Renal cortical epithelial cell (primary cell): ENCODE measurements at places on chromosomes 2 and 18.

- no peak for DNase-seq
Observed at GRCh38 chr2:37627710-37628109, 43.7 kb downstream of the CDC42EP3 start.

- peak; percentile 79 for DNase-seq
Observed at GRCh38 chr2:176535467-176536113, 266.3 kb downstream of the MTX2 start.

DNA sequence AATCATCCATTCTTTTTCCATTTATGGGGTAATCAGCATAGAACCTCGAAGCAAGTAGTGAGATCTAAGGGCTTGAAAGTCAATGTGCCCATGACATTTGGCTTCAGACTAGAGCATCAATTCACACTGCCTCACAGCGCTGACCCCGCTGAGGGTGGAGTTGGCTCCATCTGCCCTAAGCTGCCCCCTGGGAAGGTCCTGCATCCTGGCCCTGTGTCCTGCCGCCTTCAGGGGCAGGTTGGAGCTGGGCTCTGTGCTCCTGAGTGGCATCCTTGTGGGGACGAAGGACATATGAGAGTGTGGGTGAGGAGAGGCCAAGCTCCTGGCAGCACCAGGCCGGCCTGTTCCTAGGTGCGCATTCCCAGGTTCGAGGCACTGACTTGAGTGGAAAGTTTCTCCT, 249.4 kb downstream of the FHOD3 start:
- no peak for DNase-seq

DNA sequence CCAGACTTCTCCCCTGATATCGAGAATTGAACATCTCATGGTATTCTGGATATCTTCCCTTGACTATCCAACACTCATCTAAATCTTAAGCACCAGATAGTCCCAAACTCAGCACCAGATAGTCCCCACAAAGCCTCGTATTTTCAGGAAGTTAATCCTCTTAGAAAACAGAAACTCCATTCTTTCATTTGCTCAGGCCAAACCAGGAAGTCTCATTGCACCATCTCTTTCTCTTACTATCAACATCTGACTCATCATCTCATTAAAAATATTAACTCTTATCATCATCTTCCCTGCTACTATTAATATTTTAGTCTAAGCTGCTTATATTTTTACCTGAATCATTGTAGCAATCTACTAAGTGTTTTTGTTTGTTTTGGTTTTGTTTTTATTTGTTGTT, 286.4 kb downstream of the GALNT13 start:
- no peak for DNase-seq

DNA sequence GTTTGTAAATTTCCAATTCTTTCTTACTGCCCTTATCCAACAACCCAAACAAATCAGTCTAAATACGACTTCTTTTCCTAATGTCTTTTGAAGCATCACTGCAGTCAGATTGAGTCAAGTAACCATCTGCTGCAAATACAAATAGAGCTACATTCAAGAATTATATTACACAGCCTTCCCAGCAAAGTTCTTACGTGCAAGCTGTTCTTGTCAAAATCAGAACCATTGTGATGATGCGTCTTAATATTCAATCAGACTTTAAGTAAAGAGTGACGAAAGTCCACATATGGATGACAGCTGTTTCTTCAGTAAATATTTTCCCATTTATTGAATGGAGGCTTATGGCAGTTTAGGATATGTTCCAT, 943.8 kb downstream of the LRP1B start:
- DNase-seq, result no peak

DNA sequence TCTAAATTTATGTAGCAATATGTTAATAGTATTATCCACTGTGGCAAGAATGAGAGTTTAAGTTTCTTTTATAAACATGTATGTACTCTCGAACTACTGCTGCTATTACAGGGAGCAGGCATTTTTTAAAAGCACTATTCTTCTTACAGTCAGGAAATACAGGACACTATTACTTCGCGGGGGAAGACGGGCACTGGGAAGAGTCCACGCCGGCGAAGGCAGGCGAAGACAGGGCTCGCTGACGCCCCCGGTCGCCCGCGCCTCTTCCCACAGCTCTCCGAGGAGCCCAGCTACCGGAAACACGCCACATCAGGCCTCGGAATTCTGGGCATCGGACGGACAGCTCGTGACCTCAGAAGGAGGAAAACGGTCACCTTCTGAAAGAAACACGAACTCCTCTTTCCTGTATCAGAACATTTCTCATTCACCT, 90.2 kb downstream of the FAM161A start:
- peak; percentile 76 for DNase-seq

DNA sequence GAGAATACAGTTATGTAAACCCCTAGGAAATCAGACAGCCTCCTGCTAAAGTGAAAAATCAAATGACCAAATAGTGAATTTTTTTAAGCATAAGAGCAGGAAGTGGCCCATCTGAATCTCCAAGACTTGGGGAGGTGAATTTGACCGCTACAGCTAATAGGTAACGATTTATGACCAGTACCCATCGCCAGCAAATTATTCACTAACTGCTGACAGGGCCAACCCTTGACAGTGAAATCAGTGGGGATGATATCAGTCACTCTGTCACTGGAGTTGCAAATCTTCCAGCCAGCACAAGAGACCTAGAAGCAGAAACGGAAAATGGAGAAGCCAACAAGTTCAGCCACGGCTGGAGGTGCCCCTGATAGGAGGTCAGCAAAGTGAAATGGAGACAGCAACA, 164.3 kb upstream of the PIK3C3 start:
- peak; percentile 47 for DNase-seq

DNA sequence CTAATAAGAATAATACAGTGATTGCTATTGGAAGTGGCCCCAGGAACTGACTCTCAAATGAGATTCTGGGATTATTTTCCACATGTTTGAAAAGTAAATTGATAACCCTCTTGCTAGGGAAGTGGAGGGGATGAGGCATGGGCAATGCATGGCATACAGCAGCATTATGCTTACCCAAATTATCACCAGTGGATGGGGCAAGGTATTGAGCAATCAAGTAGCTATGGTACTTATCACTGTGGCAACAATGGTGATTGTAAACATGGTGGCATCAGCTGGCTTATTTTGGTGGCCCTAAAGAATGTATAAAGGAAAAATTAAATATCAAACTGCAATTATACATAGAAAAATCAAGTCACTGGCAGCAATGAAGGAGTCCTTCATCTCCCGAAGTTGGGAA, 155.1 kb downstream of the FIGN start:
- no peak for DNase-seq

- peak; percentile 66 for DNase-seq
Observed at GRCh38 chr2:46010925-46011490, 286.2 kb upstream of the EPAS1 start.

- peak; percentile 8 for DNase-seq
Observed at GRCh38 chr18:73365018-73365417, 497.2 kb upstream of the NETO1 start.
